Stimulated activated CD4-positive, alpha-beta T cell treated with anti-CD3 and anti-CD28 coated beads, Interleukin-15, amount 100 ng/mL, for 48 hours (primary cell): ENCODE measurements at places on chromosomes 2 and 18.

GRCh38 chr2:141522048-141522447 is 608.8 kb downstream of the LRP1B start:
- DNase-seq, result no peak

- DNase-seq, result no peak
Measured at GRCh38 chr2:61044636-61045035, 21.0 kb upstream of the SANBR start.

DNA sequence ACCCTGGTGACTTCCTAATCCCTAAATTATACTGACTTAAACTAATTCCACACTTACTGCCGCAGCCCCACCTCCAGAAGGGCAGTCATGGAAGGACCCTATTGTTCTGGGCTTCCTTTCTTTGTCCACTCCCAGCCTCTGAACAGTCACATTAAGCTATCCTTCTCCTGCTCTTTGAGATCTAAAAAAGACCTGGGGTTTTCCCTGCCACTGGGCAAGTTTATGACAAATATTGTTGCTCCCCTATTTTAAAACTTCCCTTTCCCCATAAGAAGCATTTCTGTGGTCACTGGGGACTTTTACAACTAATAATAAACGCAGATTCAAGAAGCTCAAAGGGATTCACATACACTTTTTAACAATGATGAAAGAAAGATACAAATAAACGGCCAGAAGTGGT is 47.2 kb upstream of the XPO1 start:
- no peak for DNase-seq

- DNase-seq, result no peak
Measured at GRCh38 chr18:51211552-51211951, 14.1 kb upstream of the MEX3C start.
